ENCODE measurements at places on chromosomes 12 and 14. TPM values are rescaled to one million over a fixed set of nuclear protein-coding genes. Genes with fewer than 3 reads are reported as not detected.

The CLEC4D gene
- 0.51 TPM for total RNA-seq

The GDF3 gene
- not detected for total RNA-seq

The RASSF8 gene
- total RNA-seq = 9.4 TPM

The VCPKMT gene
- 2.6 TPM for total RNA-seq

The METTL1 gene
- total RNA-seq = 2.8 TPM

The CCDC177 gene
- total RNA-seq = not detected

The KCNK13 gene
- total RNA-seq = 0.25 TPM

Measured in liver (tissue), 10 donors.